ENCODE measurements at places on chromosomes 7 and 10.
A peak's percentile ranks its signal among the peaks of the same experiment; 100 is the strongest.

- DNase-seq: no peak
These were observed 61.3 kb downstream of the UNCX start for GRCh38 chr7:1293950-1294411.

DNA sequence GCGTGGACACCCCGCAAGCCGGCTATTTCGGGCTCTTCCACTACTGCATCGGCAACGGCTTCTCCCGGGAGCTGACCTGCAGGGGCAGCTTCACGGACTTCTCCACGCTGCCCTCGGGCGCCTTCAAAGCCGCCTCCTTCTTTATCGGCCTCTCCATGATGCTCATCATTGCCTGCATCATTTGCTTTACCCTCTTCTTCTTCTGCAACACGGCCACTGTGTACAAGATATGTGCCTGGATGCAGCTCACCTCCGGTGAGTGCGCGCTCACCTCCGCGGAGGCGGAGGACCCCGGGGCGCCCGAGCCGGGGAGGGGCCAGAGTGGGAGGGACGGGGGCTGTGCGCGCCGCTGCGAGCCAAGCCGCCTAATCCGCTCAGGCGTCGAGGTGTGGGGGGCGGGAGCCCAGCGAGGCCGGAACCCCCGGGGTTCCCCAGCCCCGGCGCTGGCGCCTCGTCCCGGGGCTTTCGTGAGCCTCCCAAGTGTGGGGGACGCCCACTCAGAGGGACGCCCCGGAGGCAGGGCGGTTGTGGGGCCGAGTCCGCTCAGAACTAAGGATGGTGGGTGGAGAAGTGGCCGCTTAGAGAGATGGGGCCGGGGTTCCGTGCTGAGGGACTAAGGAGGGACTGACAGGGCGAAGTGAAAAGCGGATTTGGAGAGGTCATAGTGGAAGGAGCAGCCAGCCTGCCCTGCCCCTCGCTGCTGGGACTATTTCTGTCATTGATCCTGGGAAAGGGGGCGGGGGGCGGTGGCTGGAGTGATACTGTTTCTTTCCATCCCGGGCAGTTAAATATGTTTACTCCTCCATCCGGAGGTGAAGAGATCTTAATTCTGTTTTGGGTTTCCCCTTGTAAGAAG lies 795 bp downstream of the LHFPL3 start:
- no peak for DNase-seq

- no peak for DNase-seq
These were observed 291.4 kb upstream of the FZD8 start for GRCh38 chr10:35933491-35933890.

GRCh38 chr7:132246591-132246990 lies 329.7 kb downstream of the PLXNA4 start:
- DNase-seq: no peak

GRCh38 chr10:22345301-22346095 lies at the start of gene SPAG6:
Gene SPAG6, plus strand, starts transcription at chr10:22345496. Its CDS starts 116 bp downstream, at chr10:22345612.
- DNase-seq: peak; percentile 21

- DNase-seq: no peak
These were observed 159.2 kb upstream of the ITGB1 start for GRCh38 chr10:33117230-33117629.

GRCh38 chr10:89891006-89891535 lies 189.7 kb downstream of the KIF20B start:
- no peak for DNase-seq

DNA sequence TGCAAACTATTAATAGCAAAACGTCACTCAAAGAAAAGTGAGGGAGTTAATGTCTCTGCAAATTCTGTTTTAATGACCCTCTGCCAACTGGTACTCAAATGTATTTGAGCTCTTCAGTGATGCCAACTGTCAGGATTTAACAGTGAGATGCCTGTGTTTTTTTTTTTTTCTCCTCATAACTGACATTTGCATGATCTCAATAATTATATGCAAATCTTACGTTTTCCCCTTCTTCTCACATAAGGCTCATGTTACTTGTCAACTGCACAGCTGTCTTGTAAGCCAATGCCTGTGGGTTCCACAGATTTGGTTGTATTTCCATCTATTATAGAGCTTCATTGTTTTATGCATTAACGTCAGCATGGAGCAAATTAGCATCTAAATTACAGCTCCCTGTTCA lies 38.2 kb downstream of the PPP1R3A start:
- DNase-seq: no peak

DNA sequence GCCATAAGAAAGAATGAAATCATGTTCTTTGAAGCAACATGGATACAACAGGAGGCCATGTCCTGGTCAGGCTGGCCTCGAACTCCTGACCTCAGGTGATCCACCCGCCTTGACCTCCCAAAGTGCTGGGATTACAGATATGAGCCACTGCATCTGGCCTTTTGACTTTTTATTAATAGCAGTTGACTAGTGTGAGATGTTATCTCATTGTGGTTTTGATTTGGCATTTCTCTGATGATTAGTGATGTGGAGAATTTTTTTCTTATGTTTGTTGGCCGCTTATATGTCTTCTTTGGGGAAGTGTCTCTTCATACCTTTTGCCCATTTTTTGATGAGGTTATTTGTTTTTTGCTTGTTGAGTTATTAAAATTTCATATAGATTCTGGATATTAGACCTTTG lies 400.9 kb downstream of the SUGCT start:
- no peak for DNase-seq

GRCh38 chr10:112159469-112159868 lies 24.1 kb downstream of the GPAM start:
- no peak for DNase-seq

DNA sequence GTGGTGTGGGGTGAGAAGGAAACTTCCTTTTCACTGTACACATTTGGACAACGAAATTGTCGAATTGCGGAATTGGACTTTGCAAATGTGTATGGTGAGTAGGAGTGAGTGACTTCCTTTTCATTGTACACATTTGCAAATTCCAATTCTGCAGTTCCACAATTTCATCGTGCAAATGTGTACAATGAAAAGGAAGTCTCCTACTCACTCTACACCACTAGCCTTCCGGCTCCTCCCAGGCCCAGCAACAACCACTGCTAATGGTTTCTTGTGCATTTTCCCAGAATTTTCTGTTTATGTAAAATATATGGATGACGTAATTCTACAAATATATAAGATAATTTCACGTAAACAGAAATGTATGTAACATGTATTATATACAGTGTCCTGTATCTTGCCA lies 118.5 kb downstream of the ARL4A start:
- no peak for DNase-seq

DNA sequence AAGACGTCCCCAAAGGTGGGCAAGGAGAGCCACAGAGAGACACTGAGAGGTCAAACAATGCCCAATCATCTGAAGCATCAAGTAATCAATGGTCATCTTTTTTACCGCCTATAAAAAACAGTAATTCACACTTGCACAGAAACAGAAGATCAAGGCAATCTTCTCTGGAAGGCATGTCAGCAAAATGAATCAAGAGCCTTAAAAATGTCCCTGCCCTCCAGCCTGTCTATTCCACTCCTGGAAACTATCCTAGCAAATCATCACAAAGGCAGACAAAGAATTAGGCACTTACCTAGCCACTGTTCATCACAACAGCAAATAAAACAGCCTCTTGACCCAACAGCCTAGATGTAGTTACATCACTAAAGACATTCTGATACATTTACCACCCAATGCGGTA lies 48.9 kb downstream of the FAM53B start:
- DNase-seq: peak; percentile 23

DNA sequence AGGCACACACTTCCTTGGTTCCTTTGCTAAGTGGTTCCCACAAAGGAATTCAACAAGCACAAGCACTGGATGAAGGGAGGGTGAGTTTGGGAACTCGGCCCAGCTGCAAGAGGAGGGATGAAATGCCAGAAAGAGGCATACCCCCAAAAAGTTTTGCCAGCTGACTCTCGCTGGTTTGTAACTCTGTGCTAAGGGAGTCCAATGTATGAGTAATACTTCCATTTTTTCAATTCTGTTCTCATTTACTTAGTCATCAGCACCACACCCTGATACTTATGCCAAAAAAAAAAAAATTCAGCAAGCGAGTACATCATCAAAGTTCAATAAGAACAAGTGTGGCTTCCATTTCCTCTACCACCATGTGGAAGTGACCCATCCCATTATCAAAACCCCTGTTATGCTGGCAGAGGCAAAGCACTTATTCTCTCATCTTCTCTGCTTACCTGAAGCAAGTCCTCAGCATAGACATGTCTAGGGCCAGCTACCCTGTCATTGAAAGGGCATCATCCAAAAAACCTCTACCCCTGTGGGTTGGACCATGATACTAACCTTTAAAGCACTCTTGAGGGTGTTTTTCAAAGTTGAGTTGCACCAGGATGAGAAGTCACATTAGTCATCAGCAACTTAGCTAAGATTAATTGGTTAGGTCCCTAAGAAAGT lies 6.9 kb upstream of the HYCC1 start:
- DNase-seq: no peak

- DNase-seq: no peak
These were observed 175.4 kb downstream of the GRID1 start for GRCh38 chr10:86191166-86191565.

DNA sequence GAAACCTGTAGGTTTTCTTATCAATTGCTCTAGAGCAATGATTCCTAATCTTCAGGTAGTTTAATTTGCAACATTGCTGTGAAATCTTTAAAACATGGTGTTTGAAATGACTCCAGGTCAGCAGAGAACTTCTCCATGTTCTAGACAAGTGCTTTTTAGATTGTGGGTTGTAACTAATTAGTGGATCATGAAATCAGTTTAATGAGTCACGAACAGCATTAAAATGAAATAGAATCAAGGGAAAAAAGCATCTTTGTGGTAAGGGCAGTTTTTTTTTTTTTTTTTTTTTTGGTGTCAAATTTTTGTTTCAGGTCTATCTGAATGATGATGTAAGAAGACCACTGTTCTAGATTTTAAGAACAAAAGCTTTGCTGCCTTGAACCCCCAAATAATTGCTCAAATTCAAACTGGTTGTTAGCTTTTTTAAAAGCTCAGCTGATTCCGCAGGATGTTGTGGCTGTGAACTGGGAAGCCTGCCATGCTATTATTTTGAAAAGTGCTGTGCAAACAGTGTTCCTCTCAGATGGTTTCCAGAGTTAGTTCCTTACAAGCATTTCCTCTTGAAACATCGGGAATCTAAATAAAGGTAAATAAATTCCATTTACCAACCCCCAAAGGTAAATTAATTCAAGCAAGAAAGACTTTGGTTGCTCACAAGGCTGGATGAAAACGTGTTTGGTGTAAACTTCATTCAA lies 13.1 kb upstream of the PDK4 start:
- peak; percentile 82 for DNase-seq

DNA sequence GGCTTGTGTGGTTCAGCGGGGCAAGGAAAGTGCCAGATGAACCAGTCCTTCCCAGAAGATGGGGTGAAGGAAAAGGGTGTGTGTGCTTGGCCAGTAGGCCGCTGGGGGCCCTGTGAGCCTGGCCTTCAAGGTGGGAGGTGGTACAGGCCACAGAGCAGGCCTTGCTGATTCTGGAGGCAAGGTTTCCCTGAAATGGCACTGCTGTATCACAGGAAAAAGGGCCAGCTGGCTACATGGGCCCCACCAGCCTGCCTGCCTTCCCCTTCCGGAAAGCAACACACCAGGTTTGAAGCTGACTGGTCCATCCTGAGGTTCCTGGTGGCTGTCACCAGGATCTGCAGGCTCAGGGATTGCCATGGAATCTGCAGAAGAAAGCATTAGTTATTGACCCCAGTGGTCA lies 12.5 kb downstream of the MMRN2 start:
- DNase-seq: no peak

- DNase-seq: no peak
These were observed 13.1 kb upstream of the CFAP46 start for GRCh38 chr10:132955479-132955878.

DNA sequence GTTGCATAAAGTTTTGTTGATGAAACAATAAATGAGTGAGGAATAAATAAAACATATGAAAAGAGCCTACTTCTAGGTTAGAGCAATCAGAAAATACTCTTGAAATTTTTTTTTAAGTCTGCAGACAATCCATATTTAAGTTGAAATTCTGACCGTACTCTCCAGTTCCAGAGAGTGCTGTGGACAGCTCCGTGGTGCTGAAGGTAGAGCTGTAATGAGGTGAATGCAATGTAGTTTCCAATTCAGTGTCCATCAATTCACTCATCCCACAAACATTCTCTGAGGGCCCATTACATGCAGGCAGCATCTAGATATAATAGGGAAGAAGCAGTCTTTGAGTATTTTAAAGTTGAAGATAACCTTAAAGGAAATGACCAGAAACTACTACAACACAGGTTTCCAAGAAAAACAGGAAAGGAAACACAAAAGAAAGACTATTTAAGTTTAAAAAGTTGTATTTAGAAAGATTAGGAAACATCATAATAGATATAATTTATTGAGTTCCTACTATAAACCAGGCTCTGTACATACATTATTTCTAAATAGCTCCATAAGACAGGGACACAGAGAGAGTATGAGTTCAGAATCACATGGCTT lies 44.0 kb upstream of the CRTAC1 start:
- no peak for DNase-seq
